ENCODE measurements at places on chromosomes 3 and 15.

DNA sequence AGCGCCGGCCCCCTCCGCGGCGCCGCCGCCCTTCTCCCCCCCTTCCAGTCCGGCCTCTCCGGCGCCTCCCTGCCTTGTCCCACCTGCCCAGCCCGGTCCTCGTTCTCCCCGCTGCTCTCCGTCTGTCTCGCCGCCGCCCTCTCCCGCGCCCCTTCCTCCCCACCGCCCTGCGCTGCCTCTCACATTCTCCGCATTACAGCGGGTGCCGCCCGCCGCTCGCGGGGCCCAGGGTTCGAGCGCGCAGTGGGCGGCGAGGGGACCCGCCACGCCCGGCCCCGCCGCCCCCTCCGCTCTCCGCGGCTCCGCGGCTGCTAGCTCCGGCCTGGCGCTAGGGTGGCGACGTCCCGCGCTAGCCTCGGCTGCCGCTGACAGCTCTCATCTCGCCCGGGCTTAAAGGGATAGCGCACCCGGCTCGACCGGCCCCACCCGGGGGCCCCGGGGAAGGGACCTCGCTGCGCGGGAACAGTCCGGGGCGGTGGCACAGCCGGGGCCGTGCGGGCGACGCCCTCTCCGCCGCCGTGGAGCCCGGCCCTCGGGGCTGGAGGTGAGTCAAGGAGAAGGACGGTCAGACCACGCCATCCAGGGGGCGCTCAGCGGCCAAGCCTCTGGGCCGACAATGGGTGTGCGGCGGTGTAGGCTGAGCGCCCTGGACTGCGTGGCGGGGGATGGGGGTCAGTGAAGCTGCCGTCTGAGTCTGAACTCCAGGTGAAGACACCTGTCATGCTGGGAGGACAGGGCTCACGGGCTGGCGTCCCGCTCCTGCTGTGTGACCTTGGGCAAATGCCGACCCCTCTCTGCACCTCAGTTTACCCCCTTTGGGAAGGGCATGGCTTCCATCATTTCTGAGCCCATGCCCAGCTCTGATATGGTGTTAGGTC is 187.4 kb upstream of the LINGO1 start:
- DNase-seq, result no peak

- DNase-seq, result peak; percentile 62
These were observed 139.2 kb downstream of the NUP210 start for GRCh38 chr3:13280811-13281506.

GRCh38 chr3:111923806-111924205 is 55.0 kb upstream of the ABHD10 start:
- DNase-seq, result no peak

DNA sequence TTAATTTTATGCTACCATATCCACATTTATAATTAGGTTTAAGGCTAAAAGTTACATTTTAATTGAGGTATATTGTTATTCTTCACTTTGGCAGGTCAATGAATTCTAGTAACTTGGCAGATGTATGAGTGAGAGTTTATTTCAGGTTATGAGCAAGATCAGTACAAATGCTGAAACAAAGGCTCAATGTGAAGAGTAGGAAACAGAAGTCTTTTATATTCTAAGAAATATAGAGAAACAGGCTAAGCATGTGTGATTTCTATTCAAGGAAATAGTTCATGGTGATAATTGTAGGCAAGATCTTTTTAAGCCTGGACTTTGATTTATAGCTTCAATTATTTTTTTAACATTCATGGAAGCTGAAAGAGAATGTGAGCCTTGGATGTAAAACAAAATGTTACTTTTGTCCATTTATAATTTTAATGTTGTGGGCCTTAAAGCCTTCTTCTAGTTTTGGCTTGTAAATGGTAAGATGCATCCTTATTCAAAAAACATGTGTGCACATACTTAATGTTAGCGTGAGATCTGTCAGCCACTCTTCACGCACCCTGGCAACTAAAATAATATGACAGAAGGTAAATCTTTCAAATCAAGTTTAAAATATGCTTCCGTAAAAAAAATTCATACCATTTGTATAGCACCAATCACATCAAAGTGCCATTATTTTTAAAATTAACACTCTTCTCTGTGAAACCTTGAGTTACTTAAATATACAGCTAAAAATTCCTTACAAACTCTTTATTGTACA is 22.8 kb upstream of the OSTN start:
- no peak for DNase-seq

GRCh38 chr15:67125589-67126502 is 60.4 kb downstream of the SMAD3 start:
- no peak for DNase-seq

- no peak for DNase-seq
These were observed 18.4 kb upstream of the KLF13 start for GRCh38 chr15:31308185-31308639.

GRCh38 chr3:147618691-147619090 is 209.5 kb downstream of the ZIC1 start:
- no peak for DNase-seq

All from upper lobe of right lung (tissue), 1 donor.